ENCODE measurements at places on chromosomes 1 and 21. TPM values are rescaled to one million over a fixed set of nuclear protein-coding genes. Genes with fewer than 3 reads are reported as not detected.
A peak's percentile ranks its signal among the peaks of the same experiment; 100 is the strongest.

DNA sequence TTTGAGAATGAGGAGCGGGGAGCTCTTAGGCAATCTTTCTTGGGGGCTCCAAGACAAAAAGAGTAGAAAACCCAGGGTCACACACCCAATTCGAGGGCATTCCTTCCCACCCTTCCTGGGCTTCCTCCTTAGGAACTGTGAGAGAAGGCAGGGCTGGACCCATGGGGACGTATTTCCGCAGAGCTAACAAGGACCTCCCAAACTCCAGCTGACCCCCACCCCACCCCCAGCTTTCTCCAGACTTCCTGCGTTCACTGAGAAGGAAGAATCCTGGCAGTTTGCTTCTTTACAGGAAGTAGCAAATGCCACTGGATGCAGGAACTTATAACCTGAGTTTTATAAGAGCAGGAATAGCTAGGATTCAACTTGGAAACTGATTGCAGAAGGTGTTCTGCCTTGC is 2.7 kb upstream of the LHX9 start:
- H3K4me1 ChIP-seq = peaks cover 76% of the 10 kb centered on the region
- no peak overlapping the region for H3K27ac ChIP-seq
- no peaks in the 10 kb centered on the region for H3K36me3 ChIP-seq
- no peak overlapping the region for H3K4me3 ChIP-seq
- peaks cover 93% of the 10 kb centered on the region for H3K27me3 ChIP-seq

DNA sequence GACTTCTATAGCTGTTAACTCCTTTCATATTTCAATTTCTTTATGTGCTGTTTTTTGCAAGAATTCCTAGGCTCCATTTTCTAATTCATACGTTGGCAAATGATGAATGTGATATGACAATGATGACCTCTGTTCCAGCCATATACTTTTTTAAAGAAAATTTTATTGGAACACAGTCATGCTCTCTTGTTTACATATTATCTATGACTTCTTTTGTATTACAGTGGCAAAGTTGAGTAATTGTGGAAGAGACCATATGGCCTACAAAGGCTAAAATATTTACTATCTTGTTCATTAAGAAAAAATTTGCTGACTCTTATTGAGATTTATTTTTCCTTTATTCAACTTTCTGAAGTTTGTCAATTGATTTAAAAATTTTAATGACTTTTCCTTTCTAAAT is 7.1 kb downstream of the IFI44L start:
- H3K36me3 ChIP-seq = peaks cover 23% of the 10 kb centered on the region
- no peaks in the 10 kb centered on the region for H3K27me3 ChIP-seq
- DNase-seq = no peak

DNA sequence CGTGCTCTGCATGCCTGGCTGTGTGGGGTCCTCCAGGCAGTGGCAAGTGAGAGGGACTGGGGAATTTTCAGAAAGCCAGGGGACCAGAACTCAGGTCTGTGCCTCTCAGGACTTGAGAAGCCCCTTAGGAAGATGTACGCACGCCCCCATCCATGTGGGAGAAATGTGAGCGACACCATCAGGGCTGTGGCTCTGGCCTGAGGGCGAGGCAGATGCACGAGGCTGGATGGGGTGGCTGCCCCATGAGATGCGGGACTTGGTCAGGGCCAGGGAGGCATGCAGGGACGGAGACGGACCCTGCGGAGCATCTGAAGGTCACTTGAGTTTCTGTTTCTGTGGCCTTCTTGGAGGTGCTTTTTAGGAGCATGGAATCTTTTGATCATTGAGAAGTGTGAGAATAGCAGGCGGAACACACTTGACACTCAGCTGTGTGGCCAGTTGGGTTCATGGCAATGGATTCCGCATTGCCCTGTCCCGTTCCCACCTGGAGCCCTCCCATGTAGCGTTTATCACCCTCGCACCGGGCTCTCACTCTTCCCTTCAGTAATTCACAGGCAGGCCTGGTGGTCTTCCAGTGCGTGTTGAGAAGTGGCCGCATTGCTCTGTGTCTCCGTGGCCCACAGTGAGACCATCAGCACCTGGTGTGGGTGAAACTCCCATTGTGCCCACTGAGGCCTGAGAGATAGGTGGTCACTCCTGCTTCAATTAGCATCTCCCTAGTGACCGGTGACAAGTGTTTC is 30.7 kb upstream of the ACTRT2 start:
- H3K36me3 ChIP-seq = no peaks in the 10 kb centered on the region
- peaks cover 5% of the 10 kb centered on the region for H3K27me3 ChIP-seq
- H3K4me1 ChIP-seq = no peaks in the 10 kb centered on the region
- H3K4me3 ChIP-seq = no peak overlapping the region
- DNase-seq = no peak
- H3K27ac ChIP-seq = no peak overlapping the region

GRCh38 chr1:157189986-157190982 is 52.1 kb upstream of the ETV3 start:
- no peaks in the 10 kb centered on the region for H3K36me3 ChIP-seq
- H3K27ac ChIP-seq = no peak overlapping the region
- H3K27me3 ChIP-seq = peaks cover 28% of the 10 kb centered on the region
- DNase-seq = no peak
- peaks cover 3% of the 10 kb centered on the region for H3K4me1 ChIP-seq

- no peak for DNase-seq
- no peak overlapping the region for H3K27ac ChIP-seq
- no peaks in the 10 kb centered on the region for H3K4me1 ChIP-seq
- no peak overlapping the region for H3K4me3 ChIP-seq
These were observed 226.1 kb downstream of the RGS7 start for GRCh38 chr1:241130881-241131280.

GRCh38 chr1:224223819-224224714 is 41.0 kb downstream of the DEGS1 start:
- no peaks in the 10 kb centered on the region for H3K4me1 ChIP-seq
- no peak for DNase-seq
- no peaks in the 10 kb centered on the region for H3K27me3 ChIP-seq
- H3K36me3 ChIP-seq = peaks cover 11% of the 10 kb centered on the region

DNA sequence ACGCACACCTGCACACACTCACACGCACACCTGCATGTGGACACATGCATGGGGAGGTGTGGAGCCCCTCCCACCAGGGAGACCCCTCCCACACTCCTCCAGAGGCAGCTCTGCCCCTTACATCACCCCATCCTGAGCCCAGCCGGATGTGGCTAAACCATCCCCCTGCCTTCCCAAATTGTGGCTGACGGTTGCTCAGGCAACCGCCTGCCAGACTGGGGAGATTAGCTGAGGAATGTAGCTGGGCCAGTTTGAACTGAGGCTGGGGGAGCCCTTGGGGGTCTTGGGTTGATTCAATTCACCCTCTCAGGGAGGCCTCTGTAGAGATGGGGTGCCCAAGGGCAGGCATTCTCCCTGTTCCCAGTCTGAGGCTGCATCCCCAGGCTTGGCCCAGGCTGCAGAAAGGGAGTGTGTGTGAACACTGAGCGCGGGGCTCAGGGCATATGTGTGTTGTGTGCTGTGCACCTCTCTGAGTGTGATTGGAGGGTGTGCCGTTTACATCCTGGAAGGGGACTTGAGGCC is 12.9 kb downstream of the PTPRU start:
- no peaks in the 10 kb centered on the region for H3K36me3 ChIP-seq
- H3K4me3 ChIP-seq = no peak overlapping the region
- no peaks in the 10 kb centered on the region for H3K4me1 ChIP-seq
- peaks cover 13% of the 10 kb centered on the region for H3K27me3 ChIP-seq
- H3K27ac ChIP-seq = no peak overlapping the region

- H3K4me3 ChIP-seq = no peak overlapping the region
- no peaks in the 10 kb centered on the region for H3K36me3 ChIP-seq
- DNase-seq = no peak
These were observed 18.7 kb downstream of the AK5 start for GRCh38 chr1:77300566-77300965.

DNA sequence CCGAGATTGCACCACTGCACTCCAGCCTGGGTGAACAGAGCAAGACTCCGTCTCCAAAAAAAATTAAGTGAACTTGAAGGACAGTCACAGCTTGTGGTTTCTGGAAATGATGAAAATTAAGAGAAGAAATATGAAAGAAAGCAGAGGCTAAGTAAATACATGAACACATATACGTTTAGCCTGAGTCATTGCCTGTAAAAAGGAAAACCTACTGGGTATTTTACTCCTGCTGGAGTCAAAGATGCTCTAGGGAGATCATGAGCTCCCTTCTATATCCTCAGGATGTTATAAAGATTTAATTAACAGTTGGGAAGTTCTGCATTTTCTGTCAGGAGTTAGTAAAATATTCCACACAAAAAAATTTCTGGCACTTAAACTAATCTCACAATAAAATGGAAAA is 43.5 kb upstream of the TTC39A start:
- no peak for DNase-seq
- H3K4me3 ChIP-seq = no peak overlapping the region
- H3K36me3 ChIP-seq = peaks cover 26% of the 10 kb centered on the region
- H3K27ac ChIP-seq = no peak overlapping the region
- H3K27me3 ChIP-seq = no peaks in the 10 kb centered on the region
- no peaks in the 10 kb centered on the region for H3K4me1 ChIP-seq

DNA sequence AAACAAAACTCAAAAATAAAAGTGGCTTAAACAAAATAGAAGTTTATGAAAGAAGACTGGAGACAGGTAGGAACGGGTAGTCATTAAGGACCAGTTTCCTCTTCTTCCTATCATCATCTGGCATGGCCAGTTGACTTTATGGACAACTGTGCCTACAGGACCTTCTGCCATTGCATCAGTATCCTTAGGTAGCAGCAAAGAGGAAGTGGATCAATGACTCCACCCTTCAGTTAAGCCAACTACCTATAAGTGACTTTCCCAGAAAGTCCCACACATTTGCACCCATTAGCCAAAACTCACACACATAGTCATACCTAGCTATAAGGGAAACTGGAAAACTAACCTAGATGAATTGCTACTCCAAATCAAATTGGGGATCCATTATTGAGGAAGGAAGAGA is 51.7 kb downstream of the RASAL2 start:
- DNase-seq = no peak
- H3K36me3 ChIP-seq = no peaks in the 10 kb centered on the region
- H3K4me3 ChIP-seq = no peak overlapping the region
- H3K4me1 ChIP-seq = no peaks in the 10 kb centered on the region
- no peak overlapping the region for H3K27ac ChIP-seq
- no peaks in the 10 kb centered on the region for H3K27me3 ChIP-seq

- no peaks in the 10 kb centered on the region for H3K27me3 ChIP-seq
- DNase-seq = no peak
- peaks cover 25% of the 10 kb centered on the region for H3K4me1 ChIP-seq
- no peaks in the 10 kb centered on the region for H3K36me3 ChIP-seq
These were observed 24.1 kb downstream of the SMYD3 start for GRCh38 chr1:246482805-246483568.

DNA sequence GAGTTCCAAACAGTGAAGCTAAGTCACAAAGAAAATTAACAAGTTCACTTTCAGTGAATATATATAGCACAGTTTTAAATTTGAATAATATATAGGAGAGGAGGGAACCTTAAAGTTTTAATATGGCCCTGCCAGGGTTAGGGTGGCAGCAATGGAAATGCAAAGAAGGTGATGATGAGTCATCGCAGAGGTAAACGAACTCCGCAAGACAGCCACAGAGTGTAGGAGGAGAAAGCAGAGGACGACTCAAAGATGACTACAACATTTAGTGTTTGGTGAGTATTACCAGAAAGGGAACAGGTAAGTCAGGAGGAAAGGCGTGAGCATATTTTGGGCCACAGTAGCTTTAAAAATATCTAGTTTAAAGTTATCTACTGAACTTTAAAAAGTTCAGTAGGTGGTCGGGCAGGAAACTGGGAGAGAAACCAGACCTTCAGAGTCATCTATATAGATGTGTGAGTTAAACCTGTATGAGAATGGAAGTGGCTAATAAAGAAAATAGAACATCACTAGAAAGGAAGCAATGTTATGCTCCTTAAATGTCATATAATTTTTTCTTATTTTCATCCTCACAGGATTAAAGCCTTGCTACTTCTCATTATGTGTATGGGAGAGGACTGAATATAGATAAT is 75.7 kb downstream of the UCHL5 start:
- peak; percentile 68 for DNase-seq
- H3K27ac ChIP-seq = peak overlapping the region; percentile 82
- H3K4me3 ChIP-seq = no peak overlapping the region
- no peaks in the 10 kb centered on the region for H3K27me3 ChIP-seq
- H3K36me3 ChIP-seq = peaks cover 14% of the 10 kb centered on the region

GRCh38 chr1:245558069-245558468 is 403.3 kb downstream of the KIF26B start:
- no peaks in the 10 kb centered on the region for H3K36me3 ChIP-seq
- H3K27ac ChIP-seq = no peak overlapping the region
- H3K27me3 ChIP-seq = peaks cover 3% of the 10 kb centered on the region

DNA sequence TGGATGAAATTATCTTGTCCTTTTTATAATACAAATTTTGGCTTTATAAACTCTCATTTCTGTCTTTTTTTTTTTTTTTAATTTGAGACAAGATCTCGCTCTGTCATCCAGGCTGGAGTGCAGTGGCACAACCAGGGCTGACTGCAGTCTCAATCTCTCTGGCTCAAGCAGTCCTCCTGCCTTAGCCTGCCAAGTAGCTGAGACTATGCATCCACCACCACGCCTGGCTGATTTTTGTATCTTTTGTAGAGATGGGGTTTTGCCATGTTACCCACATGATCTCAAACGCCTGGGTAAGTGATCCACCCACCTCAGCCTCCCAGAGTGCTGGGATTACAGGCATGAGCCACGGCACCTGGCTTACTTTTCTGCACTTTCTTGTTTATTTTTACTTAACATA is 7.5 kb downstream of the TOR1AIP1 start:
- H3K27ac ChIP-seq = no peak overlapping the region
- peaks cover 19% of the 10 kb centered on the region for H3K36me3 ChIP-seq
- H3K4me3 ChIP-seq = no peak overlapping the region
- DNase-seq = no peak
- H3K27me3 ChIP-seq = no peaks in the 10 kb centered on the region
- H3K4me1 ChIP-seq = peaks cover 19% of the 10 kb centered on the region

- H3K27ac ChIP-seq = no peak overlapping the region
- H3K4me1 ChIP-seq = peaks cover 8% of the 10 kb centered on the region
- H3K4me3 ChIP-seq = no peak overlapping the region
- DNase-seq = no peak
These were observed 50.7 kb upstream of the ACOT11 start for GRCh38 chr1:54497338-54497737.

- no peaks in the 10 kb centered on the region for H3K36me3 ChIP-seq
- H3K4me1 ChIP-seq = peaks cover 4% of the 10 kb centered on the region
- H3K27ac ChIP-seq = no peak overlapping the region
- no peak for DNase-seq
These were observed 5.1 kb downstream of the PRXL2B start for GRCh38 chr1:2591581-2592261.

GRCh38 chr1:75130865-75131564 is 3.2 kb upstream of the LHX8 start:
- H3K36me3 ChIP-seq = peaks cover 10% of the 10 kb centered on the region
- DNase-seq = no peak
- no peak overlapping the region for H3K27ac ChIP-seq
- no peak overlapping the region for H3K4me3 ChIP-seq

The OR6N1 gene
- total RNA-seq = not detected

The OR10J1 gene
- not detected for total RNA-seq

The KRTAP13-2 gene
- total RNA-seq = not detected

The KRTAP19-1 gene
- total RNA-seq = not detected

The SYCP1 gene
- total RNA-seq = not detected

The S100A2 gene
- 3.5 TPM for total RNA-seq

The IL10RB gene
- total RNA-seq = 32.5 TPM

The CD1B gene
- total RNA-seq = not detected

The SLC45A1 gene
- 0.77 TPM for total RNA-seq

Measured in activated CD4-positive, alpha-beta memory T cell treated with anti-CD3 and anti-CD28 coated beads for 36 hours (primary cell).